ENCODE measurements at places on chromosomes 3 and 15. TPM values are rescaled to one million over a fixed set of nuclear protein-coding genes. Genes with fewer than 3 reads are reported as not detected.

Gene P2RY14
- total RNA-seq = not detected

Gene HIGD1A
- 134 TPM for total RNA-seq

Gene A4GNT
- not detected for total RNA-seq

Gene MOBP
- not detected for total RNA-seq

Gene INTS14
- 47.0 TPM for total RNA-seq

Gene FAM107A
- not detected for total RNA-seq

Gene CCDC191
- total RNA-seq = 0.43 TPM

Gene MED12L
- total RNA-seq = 1.1 TPM

Gene FETUB
- not detected for total RNA-seq

Gene IGSF11
- 0.18 TPM for total RNA-seq

Gene TMEM158
- 8.3 TPM for total RNA-seq

Gene WDR93
- not detected for total RNA-seq

Gene CYP8B1
- total RNA-seq = not detected

Gene LINGO1
- total RNA-seq = not detected

Gene CISH
- 0.23 TPM for total RNA-seq

Gene MAP1A
- total RNA-seq = 32.9 TPM

Gene PAQR5
- total RNA-seq = 5.7 TPM

Gene PROK2
- not detected for total RNA-seq

Gene ACAN
- not detected for total RNA-seq

Gene GP5
- not detected for total RNA-seq

Gene CAMKV
- total RNA-seq = not detected

Gene GOLGA8S
- total RNA-seq = not detected

Gene CASR
- total RNA-seq = not detected

Gene CEMIP
- 0.06 TPM for total RNA-seq

Gene GPD1L
- total RNA-seq = 10.1 TPM

Gene SLC12A1
- total RNA-seq = not detected

Gene SI
- total RNA-seq = not detected

Gene SH2D7
- total RNA-seq = not detected

Gene TSEN2
- total RNA-seq = 13.7 TPM

Gene SEMA6D
- 10.4 TPM for total RNA-seq

Gene UCN2
- total RNA-seq = 0.29 TPM

Gene CACNA2D3
- 4.3 TPM for total RNA-seq

Gene KCNMB2
- not detected for total RNA-seq

Gene CAV3
- not detected for total RNA-seq

Gene TGM4
- total RNA-seq = 1.2 TPM

Gene LYZL4
- total RNA-seq = not detected

Gene SCAANT1
- not detected for total RNA-seq

Gene FOXL2NB
- 1.9 TPM for total RNA-seq

Gene MSL2
- 12.7 TPM for total RNA-seq

Gene TNFAIP8L3
- total RNA-seq = 0.33 TPM

Gene B2M
- 5,194 TPM for total RNA-seq

Gene GNAT1
- not detected for total RNA-seq

Gene AGTR1
- total RNA-seq = 0.53 TPM

Gene GPR149
- total RNA-seq = not detected

Gene PLCB2
- 2.4 TPM for total RNA-seq

Gene GJD2
- total RNA-seq = not detected

Gene CCNB2
- total RNA-seq = 210 TPM

Data from H4 (cell line).